ENCODE measurements at places on chromosomes 6 and 20.
A peak's percentile ranks its signal among the peaks of the same experiment; 100 is the strongest.

GRCh38 chr20:4549711-4550259 is 171.9 kb upstream of the PRND start:
- H3K4me3 ChIP-seq = no peak overlapping the region
- no peak for DNase-seq
- H3K27me3 ChIP-seq = no peaks in the 10 kb centered on the region
- no peaks in the 10 kb centered on the region for H3K36me3 ChIP-seq

DNA sequence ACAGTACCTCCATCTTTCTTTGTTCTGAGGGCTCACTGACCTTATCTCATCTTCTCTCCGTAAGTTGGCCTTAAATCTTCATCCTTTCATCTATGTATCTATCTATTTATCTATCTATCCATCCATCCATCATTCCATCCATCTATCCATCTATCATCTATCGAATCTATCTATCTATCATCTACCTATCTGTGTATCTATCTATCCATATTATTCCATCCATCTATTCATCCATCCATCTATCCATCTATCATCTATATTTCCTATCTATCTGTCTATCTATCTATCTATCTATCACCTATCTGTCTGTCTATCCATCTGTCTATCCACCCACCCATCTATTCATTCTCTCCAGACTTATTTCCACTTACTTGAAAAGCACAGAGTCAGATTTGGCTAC is 147.3 kb upstream of the PMEPA1 start:
- no peak overlapping the region for H3K4me3 ChIP-seq
- H3K4me1 ChIP-seq = no peaks in the 10 kb centered on the region
- no peaks in the 10 kb centered on the region for H3K27me3 ChIP-seq
- DNase-seq = no peak

- H3K4me1 ChIP-seq = no peaks in the 10 kb centered on the region
- no peaks in the 10 kb centered on the region for H3K36me3 ChIP-seq
- DNase-seq = peak; percentile 68
These were observed 27.8 kb downstream of the CCN2 start for GRCh38 chr6:131923356-131923755.

DNA sequence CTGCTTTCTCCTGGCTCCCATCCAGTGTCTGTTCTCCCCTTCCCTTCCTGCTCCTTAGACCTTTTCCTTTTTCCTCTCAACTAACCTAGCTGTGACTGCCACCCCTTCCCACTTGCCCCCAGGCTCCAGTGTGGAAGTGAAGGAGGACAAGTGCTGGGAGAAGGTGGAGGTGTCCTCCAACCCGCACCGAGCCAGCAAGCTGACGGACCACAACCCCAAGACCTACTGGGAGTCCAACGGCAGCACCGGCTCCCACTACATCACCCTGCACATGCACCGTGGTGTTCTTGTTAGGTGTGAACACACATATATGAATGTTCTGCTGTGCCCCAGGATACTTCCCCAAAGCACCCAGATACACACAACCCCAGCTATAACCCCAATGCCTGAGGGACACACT is 18.5 kb downstream of the CUL9 start:
- no peak overlapping the region for H3K4me3 ChIP-seq
- no peak for DNase-seq
- no peak overlapping the region for H3K27ac ChIP-seq
- H3K27me3 ChIP-seq = no peaks in the 10 kb centered on the region
